Anterior cingulate cortex (tissue), 58 donors: ENCODE measurements at places on chromosomes 1 and 21.

- DNase-seq: no peak
Measured at GRCh38 chr1:76065270-76065669, 9.3 kb upstream of the ST6GALNAC3 start.

GRCh38 chr21:45151445-45152160 lies 77.2 kb downstream of the ADARB1 start:
- no peak for DNase-seq

DNA sequence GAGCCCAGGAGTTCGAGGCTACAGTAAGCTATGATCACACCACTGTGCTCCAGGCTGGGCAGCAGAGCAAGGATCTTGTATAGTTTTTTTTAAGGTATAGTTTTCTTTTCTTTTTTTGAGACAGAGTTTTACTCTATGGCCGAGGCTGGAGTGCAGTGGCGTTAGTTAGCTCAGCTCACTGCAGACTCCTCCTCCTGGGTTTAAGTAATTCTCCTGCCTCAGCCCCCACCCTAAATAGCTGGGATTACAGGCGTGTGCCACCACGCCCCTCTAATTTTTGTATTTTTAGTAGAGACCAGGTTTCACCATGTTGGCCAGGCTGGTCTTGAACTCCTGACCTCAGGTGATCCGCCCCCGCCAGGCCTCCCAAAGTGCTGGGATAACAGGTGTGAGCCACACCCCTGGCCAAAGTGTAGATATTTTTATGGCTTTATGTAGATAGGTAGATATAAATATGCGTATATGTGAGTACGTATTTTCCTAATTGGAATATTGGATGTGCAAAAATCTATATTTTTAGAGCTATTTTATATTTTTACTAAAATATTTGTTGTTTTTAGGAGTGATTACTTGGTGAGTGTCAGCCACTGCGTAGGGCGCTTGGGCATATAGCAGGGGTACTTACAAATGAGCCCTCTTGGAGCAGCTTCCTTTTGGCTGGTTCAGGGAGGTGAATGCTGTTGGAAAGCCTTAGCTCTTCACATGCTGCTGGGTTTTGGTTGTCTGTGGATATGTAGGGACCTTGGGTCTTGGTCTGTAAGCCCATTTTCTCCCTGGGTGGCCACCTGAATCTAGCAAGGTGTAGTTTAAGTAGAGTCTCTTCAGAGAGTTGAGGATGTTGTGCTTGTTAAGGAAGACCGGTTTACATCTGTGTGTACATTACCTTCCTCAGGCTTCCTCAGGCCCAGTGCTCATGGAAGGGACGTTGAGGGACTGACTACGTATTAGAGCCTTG lies 9.5 kb downstream of the KDM4A start:
- no peak for DNase-seq

DNA sequence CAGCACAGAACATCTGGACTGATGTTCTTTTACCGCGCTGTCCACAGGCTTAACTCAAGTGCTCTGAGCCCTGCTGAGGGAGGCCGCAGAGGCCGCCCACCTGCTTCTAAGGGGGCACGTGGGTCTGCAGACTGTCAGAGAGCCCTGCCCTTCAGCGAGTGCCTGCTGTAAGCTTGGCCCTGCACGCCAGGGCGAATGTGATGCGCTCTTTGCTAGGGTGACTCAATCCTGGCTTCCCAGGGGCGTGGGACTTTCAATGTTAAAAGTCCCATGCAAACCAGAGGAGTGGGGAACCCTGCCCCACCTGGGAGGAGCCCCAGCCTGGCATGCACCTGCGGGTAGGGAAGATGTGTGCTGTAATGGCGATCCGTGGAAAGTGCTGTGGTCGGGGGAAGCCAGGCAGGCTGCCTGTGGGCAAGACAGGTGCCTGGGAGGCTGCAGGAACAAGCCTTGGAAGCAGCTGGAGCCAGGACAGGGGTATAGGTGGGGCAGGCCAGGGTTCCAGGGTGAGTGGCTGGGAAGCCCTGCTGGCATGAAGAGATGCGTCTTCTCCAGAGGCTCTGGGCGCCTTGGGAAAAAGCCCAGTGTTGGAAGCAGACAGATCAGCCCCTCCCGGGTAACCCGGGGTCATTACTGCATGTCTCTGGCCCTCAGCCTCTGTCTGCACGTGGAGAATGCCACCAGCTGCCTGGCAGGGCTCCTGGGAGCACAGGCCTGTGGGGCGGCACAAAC lies 594 bp upstream of the PANK4 start:
- DNase-seq: peak; percentile 76

- DNase-seq: no peak
Measured at GRCh38 chr1:100377590-100378361, 25.5 kb downstream of the CDC14A start.

DNA sequence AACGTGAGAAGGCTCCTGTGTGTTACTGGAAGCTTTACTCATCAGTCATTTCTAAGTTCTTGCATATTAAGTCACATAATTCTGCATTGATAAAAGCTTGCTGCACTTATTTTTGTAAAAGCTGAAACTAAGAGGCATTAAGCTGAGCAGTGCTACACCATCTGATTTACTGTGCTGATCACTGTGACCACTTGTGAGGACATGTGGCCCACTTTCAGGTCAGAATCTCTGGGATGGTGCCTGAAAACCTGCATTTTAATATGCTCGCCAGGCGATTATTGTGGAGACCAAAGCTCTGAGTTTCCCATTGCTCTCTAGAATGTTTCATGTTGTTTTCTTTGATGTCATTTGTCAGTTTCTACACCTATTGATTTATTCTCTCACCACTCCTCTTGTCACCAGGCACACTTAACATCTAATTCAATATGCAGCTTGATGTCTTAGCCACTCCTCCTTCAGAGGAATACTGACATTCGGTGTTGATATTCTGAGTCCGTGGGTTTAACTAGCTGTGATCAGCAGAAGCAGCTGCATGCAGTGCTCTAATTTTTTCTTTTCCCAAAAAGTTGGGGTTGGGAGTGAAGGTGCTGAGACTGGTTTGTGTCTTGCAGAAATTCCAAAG lies 85.3 kb downstream of the RAVER2 start:
- DNase-seq: no peak

GRCh38 chr1:40508375-40509341 lies at the start of gene EXO5:
EXO5 (plus strand) TSS chr1:40508767; CDS start chr1:40514545, 5,778 bp downstream.
- DNase-seq: peak; percentile 56

GRCh38 chr1:200774311-200774710 lies 35.6 kb downstream of the CAMSAP2 start:
- no peak for DNase-seq

DNA sequence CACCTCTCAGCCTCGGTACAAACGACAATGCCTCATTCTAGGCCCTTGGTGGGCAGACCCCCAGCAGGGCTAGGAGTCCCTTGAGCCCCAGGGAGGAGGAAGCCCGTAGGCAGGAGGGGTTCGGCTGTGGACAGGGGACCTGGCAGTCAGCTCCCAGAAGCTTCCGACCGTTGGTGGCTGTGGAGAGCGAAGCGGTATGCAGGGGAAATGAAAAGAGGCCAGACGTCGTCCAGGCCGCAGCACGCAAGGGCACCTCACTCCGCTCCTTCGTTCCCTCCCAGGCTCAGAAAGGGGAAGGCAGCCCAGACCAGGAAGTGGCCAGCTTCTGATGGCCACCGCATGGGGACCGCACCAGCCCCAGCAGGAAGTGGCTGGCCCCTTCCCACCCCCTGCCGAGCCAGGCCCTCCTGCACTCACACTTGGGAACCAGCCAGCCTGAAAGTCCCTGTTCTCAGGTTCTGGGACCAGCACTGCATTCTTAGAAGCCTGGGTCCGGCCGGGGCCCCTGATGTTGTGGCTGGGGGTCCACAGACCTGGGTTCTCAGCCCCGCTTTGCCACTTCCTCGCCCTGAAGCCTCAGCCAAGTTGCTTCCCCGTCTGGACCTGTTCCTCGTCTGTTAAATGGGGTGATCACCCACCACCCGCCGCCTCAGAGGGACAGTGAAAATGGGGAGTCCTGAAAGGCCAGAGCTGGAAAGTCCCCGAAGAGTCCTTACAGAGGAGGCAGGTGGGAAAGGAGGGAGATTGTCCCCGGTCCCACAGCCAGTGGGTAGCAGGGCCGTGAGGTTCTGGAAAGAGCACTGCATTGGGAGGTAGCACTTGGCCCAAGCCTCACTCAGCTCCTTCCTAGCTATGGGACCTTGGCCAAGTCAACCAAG lies 104.0 kb upstream of the RUNX3 start:
- peak; percentile 25 for DNase-seq

DNA sequence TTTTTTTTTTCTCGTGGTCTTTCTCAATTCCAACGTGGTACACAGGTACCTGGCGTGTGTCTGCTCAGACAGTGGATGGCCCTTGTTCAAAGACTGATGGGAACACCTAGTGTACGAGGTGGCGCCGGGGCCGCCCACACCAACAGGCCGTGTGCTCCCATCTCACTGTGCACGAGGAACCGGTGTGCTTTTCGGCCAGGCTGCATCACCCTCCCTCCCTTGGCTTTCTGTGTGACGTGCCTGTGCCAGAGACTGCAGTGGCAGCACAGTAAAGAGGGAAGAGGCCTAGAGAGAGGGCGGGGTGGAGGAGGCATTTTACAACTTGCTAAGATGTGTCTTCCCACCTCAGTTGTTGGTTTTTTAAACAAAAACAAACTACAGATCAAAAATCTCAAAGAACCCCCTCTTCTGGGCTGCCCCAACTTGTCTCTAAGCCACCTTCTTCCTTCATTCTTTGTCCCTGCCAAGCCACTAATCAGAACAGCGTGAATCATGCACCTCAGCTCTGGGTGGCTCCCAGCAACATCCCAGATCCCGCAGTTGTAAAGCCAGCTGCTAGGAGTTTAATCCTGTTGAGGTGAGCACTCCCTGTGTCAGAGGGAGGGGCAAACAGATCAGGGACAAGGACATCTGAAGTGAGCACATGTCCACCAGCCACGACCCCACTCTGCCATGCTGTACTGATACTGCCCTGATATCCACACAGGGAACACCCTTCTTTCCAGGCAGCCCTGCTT lies 20.7 kb downstream of the IRF2BP2 start:
- DNase-seq: no peak

- DNase-seq: no peak
Measured at GRCh38 chr1:198203434-198203833, 46.6 kb downstream of the NEK7 start.

GRCh38 chr1:19006837-19007271 lies 50.4 kb upstream of the IFFO2 start:
- DNase-seq: no peak

DNA sequence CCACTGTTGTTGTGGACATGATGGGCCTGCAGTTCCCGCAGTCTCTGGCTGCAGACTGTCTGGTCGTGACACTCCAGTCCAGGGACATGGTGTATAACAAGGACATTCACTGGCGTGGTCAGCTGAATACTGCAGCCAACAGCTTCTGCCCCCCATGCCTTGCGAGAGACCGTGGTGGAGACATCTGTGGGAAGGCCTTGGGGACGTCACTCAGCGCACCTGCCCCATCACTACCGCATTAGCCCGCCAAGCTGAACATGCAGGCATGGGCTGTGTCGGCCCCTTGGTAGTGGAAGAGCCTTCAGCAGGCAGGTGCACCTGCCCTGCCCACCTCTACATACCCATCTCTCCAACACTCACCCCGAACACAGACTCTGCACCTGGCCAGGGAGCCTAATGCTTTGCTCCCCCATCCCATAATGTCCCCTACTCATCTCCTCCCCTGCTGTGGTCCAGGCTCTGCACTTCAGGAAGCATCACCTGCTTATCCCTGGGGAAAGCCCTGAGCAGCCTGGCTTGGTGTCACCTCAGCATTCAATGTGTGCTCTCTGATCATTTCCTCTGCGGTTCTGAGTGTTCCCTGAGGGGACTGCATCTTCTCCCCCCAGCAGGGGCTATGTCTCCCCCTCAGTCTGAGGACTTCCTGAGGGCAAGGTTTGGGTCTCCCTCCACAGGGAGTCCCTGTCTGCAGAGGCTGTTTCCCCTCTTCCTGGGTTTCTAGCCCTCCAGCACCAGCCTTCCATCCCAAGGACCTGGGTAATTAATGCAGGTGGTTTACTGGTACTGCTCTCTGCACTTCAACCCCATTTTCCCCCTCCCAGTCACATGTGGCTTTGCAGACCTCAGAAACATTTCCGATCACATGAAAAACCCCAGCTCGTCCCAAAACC lies 3.2 kb downstream of the PGLYRP4 start:
- no peak for DNase-seq

GRCh38 chr1:32291145-32291707 lies 657 bp upstream of the HDAC1 start:
- DNase-seq: no peak

GRCh38 chr1:35448344-35448801 lies 108.8 kb downstream of the KIAA0319L start:
- no peak for DNase-seq

- DNase-seq: no peak
Measured at GRCh38 chr21:29434081-29434480, 135.4 kb downstream of the BACH1 start.

DNA sequence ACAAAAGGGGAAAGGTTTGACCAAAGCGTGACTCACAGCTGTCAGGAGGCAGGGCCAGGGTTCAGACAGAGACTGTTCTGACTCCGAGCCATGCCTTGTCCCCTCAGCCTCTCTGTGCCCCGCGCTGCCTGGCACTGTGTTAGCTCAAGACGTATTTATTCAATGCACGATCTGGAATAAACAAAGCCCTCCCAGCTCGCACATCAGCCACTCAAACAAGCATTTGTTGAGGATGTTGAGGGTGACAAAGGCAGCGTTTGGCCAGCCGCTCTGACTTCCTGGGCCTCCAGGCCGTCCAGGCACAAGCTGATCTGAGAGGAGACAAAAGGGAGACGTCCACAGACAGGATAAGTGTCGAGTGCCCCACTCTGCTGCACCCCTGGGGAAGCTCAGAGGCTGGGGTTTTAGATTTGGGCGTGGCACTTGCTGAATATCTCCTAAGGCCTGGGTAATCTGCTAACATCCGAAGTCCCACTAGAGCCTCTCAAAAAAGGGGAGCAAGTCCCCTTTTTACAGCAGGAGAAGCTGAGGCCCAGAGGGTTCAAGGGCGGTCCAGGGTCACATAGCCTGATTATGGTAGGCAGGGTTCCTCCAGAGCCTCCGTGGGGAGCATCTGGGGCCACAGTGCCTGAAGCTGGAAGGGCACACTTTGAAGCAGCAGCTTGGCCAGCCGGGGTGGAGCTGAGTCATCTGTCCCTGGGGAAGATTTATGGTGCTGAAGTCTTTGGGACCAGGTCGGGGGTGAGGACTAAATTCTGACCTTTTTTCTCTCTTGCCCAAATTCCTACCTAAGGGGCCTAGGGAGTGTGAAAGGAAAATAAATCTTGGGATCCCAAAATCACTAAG lies 95.9 kb downstream of the SPSB1 start:
- peak; percentile 86 for DNase-seq

- DNase-seq: no peak
Measured at GRCh38 chr1:119268879-119269278, 99.7 kb upstream of the HAO2 start.

- no peak for DNase-seq
Measured at GRCh38 chr1:174726167-174726879, 273.4 kb upstream of the CACYBP start.

DNA sequence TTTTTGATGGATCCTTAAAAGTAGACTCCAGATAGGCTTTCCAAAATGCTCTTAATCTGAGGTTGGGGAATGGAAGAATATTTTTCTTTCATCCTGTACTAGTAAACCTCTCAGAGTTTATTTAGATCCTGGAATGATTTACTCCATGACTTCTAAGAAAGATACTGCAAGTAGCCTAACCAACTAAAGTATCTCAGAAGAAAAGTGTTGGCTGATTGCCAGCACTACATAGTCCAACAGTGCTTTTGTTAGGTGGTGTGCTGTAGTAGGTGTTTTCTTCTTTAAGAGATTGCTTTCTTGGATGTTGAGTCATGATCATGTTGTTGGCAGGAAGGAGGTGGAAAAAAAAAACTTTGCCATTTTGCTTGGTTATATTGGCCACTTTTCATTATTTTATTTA lies 119.8 kb downstream of the OSBPL9 start:
- no peak for DNase-seq
